A549 treated with CORT108297 at 1 μM for 4 hours (cell line): ENCODE measurements at places on chromosomes 6 and 20. TPM values are rescaled to one million over a fixed set of nuclear protein-coding genes. Genes with fewer than 3 reads are reported as not detected.

The IL17F gene
- not detected in 5 replicates for total RNA-seq

The SYNDIG1 gene
- total RNA-seq: 1.4 to 2.3 TPM (median 1.9 TPM) in 5 replicates

The PNPLA1 gene
- not detected in 5 replicates for total RNA-seq

The ZNF334 gene
- total RNA-seq: not detected in 5 replicates

The TGM2 gene
- total RNA-seq: 302 to 496 TPM (median 426 TPM) in 5 replicates
